ENCODE measurements at places on chromosomes 7 and 10. TPM values are rescaled to one million over a fixed set of nuclear protein-coding genes. Genes with fewer than 3 reads are reported as not detected.

Gene CREB5
- 1.2 TPM for total RNA-seq

Gene NUTM2D
- total RNA-seq: 1.5 TPM

Gene PCLO
- total RNA-seq: 0.02 TPM

Gene HYAL4
- total RNA-seq: 1.8 TPM

Gene KCNIP2
- total RNA-seq: 3.1 TPM

DNA sequence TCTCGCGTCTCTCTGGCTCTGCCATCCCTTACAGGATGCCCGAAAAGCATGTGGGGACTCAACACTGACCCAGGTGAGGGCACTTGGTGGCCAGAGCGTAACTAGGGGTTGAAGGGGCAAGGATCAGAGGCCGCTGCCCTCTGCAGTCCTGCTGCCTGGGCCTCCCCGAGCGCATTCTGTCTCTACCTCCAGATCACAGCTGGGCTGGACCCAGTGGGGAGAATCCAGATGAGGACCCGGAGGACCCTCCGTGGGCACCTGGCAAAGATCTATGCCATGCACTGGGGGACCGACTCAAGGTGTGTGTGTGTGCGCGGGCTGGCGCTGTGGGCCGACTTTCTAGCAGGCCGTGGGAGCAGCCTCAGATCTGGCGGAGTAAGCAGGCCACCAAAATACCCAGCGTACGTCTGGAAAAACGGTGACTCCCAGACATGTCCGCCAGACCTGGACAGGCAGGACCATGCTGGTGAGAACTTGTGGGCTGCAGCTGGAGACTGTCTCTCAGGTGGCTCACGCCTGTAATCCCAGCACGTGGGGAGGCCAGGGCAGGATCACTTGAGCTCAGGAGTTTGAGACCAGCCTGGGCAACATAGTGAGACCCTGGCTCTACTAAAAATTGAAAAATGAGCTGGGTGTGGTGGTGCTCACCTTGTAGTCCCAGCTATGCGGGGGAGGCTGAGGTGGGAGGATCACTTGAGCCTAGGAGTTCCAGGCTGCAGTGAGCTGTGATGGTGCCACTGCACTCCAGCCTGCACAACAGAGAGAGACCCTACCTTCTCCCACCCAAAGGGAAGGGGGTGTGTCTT is 3.2 kb downstream of the GNB2 start:
- DNase-seq: no peak

DNA sequence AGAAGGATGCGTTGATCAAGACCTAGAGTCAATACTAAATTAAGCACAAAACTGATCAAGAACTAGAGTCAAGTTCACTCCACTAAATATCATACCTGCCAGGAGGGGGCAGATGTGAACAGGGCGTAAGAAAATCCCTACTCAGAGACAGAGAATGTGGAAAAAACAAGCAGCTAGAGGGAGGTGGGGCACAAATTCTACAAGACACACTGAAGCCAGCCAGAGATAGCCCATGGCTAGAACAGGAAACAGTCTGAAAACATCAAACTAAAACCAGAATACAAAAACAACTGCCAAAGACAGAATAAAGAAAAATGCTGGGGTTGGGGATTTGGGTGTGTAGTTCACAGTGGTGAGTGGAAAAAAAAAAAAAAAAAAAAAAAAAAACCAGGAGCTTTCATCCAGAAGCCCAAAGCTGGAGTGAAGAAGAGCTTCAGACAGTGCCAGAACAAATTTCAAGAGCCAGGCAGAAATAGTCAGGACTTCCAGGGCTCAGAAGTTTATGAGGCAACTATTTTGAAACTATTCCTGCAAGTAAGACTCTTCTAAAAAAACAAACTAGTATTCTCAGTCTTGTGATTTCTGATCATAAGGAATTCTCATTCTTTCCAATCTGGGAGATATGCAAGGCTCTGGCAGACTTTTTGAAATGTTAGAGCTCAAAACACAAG is 118.3 kb downstream of the CCDC71L start:
- DNase-seq: peak; percentile 62

- DNase-seq: no peak
These were observed 10.7 kb upstream of the SFMBT2 start for GRCh38 chr10:7421526-7421925.

DNA sequence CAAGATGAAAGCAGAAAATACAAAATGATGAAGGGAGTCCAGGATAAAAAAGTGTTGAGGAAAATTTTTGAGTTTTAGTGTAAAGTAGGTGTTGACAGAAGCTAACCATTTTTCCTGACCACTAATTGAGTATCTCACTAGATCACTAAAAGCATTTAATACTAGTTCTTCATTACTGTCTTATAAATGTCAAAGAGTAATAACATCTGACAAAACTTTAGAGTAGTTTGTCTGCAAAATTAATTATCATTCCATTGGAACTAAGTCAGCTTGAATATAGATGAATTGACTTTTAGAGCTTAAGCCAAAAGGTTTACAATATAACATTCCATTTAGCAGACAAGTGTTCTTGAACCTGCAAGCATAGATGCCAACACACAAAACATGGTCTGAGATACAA is 232.9 kb downstream of the FOXP2 start:
- no peak for DNase-seq

- no peak for DNase-seq
These were observed 34.9 kb upstream of the SH2B2 start for GRCh38 chr7:102251531-102252365.

DNA sequence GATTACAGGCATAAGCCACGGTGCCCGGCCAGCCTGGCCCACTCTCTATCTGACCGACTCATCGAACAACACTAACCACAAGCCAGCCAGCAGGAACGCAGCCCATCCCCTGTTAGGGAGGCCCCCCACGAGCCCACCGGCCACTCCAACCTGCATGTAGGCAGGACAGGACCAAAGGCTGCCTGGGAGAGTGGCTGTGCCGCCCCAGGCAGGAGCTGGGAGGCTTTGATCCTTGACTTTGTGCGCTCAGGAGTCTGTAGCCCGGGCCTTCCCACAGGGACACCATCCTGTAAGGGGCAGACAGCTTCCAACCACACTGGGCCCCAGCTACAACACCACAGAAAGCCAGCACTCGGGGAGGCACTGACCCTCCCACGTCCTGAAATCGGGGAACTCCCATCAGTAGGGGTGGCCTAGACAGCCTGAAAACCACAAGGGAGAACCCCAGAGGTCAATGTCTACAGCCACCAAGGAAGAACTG is 29.4 kb downstream of the GRID1 start:
- DNase-seq: no peak

DNA sequence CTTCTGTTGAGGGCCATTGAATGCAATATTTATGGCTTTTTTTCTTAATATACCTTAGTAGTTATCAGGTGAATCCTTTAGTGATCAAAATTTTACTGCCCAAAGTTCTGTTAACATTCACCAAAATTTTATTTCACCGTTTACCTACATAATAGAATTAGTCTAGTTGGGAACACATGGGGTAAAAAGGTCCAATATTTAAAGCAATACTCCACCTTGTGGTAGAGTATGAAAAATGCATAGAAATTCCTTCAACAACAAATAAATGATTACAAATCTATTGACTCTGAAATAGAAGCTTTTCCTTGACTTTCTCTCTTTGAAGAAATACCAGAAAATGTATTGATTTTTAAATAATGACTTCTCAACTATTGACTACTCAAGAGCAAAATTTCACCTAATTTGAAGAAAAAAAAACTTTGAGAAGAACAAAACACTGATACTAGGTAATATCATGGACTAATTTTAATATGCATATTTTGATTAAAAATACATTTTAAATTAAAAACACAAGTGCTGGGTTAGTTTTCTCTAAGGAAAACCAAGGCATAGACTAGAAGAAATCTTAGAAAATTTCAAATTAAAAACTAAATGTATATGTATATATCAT is 43.3 kb downstream of the POLR1F start:
- DNase-seq: no peak

GRCh38 chr7:85392326-85392725 is 205.5 kb upstream of the SEMA3D start:
- DNase-seq: no peak

DNA sequence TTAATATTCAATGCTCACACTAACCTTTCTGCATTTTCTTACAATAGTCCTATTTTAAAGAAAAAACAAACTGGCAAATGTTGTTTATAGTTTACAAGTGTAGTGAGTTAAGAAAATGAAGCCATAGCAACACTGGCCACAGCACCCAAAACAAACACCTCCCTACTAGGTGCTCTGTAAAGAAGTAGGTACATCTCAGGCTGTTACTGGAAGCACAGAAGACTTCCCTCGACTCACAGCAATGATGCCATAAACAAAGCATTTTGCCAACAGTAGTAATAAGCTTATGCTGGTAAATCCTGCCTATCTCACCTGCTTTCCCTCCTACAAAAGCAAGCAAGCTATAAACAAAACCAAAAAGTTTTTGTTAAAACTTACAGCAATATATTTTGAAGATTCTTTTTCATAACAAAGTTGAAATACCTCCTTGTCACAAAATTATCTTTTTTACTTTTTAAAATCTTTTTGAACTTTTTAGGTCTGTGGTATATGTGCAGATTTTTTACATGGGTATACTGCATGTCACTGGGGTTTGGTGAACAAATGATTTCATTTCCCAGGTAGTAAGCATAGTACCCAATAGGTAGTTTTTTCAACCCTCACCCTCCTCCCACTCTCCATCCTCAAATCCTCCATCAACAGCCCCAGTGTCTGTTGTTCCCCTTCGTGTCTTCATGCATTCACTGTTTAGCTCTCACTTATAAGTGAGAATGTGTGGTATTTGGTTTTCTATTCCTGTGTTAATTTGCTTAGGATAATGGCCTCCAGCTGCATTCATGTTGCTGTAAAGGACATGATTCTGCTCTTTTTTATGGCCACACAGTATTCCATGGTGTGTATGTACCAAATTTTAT is 28.4 kb downstream of the COA1 start:
- DNase-seq: no peak

DNA sequence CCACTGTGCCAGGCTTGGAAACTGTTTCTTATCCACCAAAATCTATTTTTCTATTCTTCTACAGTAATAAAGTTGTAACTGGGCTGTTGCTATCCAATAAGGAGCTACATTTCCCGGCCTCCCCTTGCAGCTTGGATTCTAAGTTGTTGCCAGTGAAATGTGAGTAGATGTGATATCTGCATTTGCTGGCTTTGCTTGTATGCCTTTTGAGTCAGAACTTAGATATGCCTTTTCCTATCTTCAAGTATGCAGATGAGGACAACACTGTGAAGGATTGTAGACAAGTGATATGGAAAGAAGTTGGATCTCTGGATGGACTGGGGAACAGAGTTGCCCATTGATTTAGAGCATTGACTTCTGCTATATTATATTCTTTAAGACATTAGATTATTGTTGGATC is 236.9 kb downstream of the REEP3 start:
- no peak for DNase-seq

DNA sequence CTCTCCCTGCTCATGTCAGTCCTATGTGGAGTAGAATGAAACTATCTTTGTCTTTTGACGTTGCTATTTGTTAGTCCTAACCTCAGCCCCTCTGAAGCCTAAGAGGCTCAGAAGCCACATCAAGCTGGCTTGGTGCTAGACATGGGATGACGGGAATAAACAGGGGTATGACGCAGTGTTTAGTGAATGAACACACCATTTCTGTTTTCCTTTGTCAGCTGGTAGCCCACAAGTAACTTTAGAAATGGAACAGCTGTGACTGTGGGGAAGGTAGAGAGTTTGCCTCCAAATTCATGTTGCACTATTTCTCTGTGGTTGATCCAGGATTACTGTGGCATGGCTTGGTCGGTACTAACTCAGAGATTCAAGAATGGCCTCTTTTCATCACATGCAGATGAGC is 31.3 kb downstream of the COX15 start:
- no peak for DNase-seq

GRCh38 chr10:8146650-8147049 is 92.2 kb downstream of the GATA3 start:
- no peak for DNase-seq

DNA sequence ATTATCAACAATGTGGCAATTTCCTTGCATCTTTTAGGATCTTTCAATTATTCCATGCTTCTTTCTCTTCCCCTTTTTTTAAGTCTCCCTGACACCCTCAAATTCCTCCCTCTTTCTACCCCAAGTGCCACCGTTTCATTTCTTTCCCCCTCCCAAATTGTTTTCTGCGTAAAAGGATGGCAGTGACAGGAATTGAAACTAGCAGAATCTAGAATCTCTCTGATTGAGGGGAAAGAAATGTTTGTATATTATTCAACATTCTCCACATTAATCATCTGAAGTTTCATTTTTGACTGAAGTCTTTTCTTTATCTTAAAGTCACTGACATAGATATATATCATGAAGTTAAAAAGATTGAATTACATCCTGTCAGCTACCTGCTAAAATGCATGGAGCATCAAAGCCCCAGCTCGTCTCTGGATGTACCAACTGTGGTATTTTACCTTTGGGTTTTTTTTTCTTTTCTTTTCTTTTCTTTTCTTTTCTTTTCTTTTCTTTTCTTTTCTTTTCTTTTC is 633.5 kb downstream of the SORCS3 start:
- DNase-seq: no peak

DNA sequence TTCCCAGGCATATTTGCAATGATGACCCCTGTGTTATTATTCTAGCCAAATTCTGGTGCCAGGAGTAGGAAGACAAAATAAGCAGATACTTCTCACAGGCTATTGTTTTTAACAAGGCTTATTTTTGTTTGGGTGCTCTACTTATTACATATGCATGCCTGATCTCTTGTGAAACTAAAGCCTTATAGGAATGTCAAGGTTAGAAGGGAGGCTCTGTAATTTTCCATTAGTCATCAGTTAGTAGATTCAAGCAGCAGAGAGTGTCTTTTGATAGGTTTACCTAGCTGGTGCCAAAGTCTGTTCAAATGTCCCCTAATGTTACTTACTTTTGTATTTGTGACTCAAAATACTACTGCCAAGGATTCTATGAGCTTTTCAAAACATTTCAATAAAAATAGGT is 11.7 kb upstream of the TMEM106B start:
- DNase-seq: no peak

DNA sequence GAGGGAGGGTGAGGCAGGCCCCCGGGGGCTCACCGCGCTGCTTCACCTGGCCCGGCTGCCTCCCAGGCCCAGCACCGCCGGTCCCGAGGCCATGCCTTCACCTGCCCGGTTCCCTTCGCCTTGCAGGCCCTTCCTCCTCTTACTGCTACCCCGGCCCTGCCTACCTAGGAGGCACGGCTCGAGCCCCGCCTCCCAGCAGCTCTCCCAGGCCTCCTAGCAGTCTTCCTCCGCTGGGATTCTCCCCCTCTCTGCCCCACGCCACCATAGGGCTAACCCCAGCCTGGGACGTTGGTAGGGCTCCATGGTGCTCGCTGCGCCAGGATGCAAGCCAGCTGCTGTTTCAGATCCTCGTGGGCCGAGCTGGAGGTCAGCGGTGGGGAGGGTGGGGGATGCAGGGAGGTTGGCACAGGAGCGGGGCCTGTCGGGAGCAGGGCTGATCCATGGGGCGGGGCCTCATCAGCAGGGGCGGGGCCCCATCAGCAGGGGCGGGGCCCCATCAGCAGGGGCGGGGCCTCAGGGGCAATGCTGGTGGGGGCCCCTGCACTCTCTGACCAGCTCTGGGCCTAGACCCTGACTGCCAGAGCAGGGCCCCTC is 63.3 kb downstream of the RASGEF1A start:
- no peak for DNase-seq

GRCh38 chr7:28005075-28005846 is 175.3 kb downstream of the JAZF1 start:
- DNase-seq: no peak

GRCh38 chr7:31950091-31950755 is 120.0 kb downstream of the PDE1C start:
- DNase-seq: no peak

GRCh38 chr10:121099592-121099991 is 248.4 kb downstream of the WDR11 start:
- DNase-seq: no peak
